Posterior vena cava (tissue), 2 donors: ENCODE measurements at places on chromosomes 11 and 22.

- no peak for DNase-seq
Observed at GRCh38 chr11:111327908-111328624, 29.7 kb downstream of the POU2AF3 start.

GRCh38 chr22:41919357-41920224, 4.7 kb upstream of the SHISA8 start:
- no peak for DNase-seq

DNA sequence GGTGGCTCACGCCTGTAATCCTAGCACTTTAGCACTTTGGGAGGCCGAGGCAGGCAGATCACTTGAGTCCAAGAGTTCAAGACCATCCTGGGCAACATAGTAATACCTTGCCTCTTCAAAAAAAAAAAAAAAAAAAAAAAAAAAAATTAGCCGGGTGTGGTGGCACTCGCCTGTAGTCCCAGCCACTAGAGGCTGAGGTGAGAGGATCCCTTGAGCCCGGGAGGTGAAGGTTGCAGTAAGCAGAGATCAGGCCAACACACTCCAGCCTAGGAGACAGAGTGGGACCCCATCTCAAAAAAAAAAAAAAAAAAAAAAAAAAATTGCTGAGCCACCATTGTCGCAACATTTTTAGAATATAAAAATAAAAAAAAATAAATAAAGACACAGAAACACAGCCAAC, 7.6 kb downstream of the CKAP5 start:
- DNase-seq, result no peak

- DNase-seq, result no peak
Observed at GRCh38 chr11:44165432-44165831, 70.0 kb downstream of the EXT2 start.

DNA sequence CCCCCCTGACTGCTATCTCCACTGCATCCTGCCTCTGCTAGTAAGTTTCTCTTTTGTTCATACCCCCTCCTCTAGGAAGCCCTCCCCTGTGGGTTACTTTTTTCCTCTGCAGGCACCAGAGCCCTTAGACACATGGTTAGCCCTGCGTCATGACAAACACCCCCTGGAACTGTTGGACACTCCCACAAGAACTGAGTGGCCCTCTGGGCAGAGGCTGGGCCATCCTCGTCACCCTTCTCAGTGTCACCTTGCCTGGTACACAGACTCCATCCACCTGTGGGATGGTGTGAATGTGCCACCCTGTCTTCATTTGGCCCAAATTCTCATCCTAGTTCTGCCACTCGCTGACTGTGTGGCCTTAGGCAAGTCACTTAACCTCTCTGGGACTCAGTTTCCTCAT, 4.1 kb upstream of the RAB3IL1 start:
- peak; percentile 30 for DNase-seq

- no peak for DNase-seq
Observed at GRCh38 chr11:96875712-96876111, 485.9 kb downstream of the JRKL start.

DNA sequence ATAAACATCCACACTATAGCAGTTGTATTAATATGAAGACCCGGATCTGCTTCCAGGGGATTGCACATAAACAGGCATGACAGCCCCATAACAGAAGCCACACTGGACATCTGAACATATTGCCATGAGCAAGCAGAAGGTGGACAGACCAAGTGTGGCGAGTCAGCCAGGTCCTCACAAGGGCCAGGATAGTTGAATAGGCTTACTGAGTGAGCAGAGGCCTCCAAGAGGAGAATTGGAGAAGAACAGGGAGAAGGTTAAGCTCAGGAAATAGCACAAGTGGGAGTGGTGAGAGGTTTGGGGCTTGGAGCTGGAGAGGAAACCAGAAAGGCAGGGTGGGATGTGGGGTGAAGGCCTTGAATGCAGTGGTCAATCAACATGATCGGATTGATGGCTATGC, 10.8 kb downstream of the SLC35C1 start:
- no peak for DNase-seq

DNA sequence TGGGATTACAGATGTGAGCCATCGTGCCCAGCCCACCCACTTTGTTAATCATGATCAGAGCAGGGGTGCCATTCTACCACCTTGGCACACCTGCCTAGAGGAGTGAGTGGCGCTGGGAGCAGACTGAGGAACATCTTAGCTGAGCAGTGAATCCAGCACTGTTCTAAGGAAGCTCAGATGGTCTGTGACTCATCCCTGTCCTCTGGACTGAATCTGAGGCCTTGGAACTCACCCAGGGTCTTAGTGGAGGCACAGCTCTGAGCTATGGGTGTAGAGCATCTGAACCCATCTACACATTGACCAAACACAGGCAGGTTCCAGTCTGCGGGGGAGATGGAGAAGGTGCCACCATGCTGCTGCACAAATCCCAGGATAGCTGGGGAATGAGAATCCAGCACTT, 14.9 kb downstream of the PGAP2 start:
- no peak for DNase-seq

GRCh38 chr11:111352231-111352746, 26.8 kb downstream of the POU2AF1 start:
- no peak for DNase-seq

DNA sequence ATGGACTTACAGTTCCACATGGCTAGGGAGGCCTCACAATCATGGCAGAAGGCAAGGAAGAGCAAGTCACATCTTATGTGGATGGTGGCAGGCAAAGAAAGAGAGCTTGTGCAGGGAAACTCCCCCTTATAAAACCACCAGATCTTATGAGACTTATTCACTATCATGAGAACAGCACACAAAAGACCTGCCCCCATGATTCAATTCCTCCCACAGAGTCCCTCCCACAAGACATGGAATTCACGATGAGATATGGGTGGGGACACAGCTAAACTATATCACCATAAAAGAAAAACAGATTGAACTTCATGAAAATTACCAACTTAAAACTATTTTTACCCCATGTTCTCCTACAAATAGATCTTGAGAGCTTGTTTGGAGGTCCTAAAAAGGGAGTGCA, 19.6 kb downstream of the ENTHD1 start:
- DNase-seq, result no peak

- peak; percentile 93 for DNase-seq
Observed at GRCh38 chr11:61567286-61568061, 13.4 kb downstream of the SYT7 start.

GRCh38 chr22:22935056-22935545, 47.5 kb downstream of the IGLL5 start:
- no peak for DNase-seq

DNA sequence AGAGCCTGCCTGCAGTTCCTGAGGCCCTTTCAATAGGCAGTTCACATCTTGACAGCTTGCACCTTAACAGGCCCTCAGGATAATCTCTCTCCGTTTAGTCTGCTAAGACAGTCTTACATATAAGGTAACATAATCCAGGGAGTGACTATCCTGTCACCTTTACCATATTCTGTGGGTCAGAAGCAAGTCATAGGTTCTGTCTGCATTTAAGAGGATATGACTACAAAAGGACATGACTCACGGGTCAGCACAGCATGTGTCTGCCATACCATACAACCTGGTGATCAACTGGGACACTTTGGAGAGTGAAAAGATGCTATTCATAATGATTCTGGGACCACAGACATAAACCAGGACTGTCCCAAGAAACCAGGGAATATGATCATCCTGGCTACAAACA, 611.1 kb downstream of the SOX6 start:
- no peak for DNase-seq

DNA sequence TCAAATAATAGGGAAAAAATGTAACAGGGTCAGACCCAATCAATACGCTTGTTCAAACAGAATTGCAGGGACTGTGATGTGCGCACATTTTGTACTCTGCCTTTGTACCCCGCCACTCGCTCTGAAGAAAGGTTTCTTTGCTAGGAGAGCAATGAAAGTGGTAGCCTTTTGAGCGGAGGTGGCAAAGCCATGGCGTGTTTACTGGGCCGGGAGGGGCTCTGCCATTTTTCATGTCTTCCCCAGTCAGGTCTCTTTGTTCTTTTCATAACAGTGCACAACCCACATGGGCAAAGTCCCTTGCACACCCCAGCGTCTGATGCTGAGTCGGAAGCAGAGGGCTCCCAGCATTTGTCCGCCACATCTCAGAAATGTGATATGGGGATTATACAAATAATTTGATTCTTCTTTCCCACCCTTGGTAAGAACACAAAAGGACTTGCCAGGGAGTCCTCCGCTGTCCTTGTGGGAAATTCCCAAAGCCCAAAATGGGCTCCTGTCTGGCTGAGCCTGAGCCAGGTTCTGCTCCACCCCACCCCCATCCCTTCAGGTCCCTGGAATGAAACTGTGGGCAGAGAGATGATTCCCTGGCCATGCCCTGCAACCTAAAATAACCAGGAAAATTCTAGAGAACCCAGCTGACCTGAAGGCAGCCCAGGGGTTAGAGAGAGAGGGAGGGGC, 36.6 kb downstream of the C11orf58 start:
- DNase-seq, result peak; percentile 17

- no peak for DNase-seq
Observed at GRCh38 chr11:76604626-76605241, 65.8 kb downstream of the LRRC32 start.

- no peak for DNase-seq
Observed at GRCh38 chr11:36240173-36240572, 49.1 kb downstream of the COMMD9 start.

DNA sequence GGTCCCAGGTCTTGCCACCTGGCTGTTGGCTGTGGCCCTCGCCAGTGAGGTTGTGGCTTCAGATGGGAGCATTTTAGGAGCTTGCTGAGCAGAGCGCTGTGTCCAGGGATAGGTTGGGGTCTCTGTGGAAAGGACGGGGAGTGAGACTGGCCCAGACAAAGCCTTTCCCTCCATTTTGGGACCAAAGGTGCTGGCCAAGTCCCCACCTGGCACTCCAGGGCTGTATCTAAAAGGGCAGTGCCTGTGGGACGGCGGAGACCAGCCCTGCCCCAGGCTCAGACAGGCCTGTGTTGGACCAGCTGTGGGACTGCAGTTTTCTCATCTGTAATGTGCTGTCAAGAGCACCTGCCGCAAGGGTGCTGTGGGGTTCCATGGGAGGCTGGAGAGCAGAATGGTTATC, 5.0 kb upstream of the KCTD17 start:
- DNase-seq, result no peak

GRCh38 chr11:44943118-44943517, 7.6 kb downstream of the TP53I11 start:
- no peak for DNase-seq

DNA sequence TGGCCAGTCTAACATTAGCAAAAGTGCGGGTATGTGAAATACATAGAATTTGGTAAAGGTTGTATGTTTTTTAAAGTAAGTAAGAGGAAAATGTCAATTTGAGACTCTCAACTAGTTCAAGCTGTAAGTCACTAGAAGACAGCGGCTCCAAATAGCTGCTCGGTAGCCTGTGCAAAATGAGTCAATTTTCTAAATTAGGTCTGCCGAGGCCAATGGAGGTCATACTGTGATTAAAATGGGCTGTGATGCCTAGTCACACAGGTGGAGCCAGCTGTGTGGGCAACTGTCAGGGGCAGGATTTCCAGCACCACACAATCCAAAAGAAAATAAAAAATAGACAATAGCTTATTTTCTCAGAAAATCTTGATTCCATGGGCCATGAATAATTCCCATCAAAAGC, 32.3 kb downstream of the KCNA4 start:
- DNase-seq, result no peak

- peak; percentile 88 for DNase-seq
Observed at GRCh38 chr11:587978-588380, 11.7 kb downstream of the PHRF1 start.

GRCh38 chr11:46983598-46983997, 47.0 kb downstream of the CSTPP1 start:
- no peak for DNase-seq

DNA sequence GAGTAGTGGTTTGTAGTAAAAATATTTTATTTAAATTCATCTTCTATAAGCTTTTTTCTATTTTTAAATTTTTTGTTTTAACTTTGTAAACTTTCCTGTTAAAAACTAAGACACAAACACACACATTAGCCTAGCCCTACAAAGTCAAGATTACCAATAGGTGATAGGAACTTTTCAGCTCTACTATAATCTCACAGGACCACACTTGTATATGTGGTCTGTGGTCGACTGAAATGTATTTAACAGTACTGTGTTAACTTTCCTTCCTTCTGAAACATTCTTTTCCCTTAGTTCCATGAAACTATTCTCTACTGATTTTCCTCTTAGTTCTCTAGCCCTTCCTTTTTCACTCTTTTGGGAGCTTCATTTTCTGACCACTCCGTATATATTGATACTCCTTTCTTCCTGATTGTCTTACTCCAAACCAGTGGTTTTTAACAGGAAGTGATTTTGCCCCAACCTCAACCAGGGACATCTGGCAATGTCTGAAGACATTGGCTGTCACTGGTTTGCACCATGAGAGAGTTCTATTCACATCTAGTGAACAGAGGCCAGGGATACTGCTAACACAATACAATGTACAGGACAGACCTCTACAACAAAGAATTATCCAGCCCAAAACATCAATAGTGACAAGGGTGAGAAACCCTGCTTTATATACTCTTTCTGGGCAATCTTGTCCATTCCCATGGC, 8.8 kb downstream of the ZW10 start:
- no peak for DNase-seq

DNA sequence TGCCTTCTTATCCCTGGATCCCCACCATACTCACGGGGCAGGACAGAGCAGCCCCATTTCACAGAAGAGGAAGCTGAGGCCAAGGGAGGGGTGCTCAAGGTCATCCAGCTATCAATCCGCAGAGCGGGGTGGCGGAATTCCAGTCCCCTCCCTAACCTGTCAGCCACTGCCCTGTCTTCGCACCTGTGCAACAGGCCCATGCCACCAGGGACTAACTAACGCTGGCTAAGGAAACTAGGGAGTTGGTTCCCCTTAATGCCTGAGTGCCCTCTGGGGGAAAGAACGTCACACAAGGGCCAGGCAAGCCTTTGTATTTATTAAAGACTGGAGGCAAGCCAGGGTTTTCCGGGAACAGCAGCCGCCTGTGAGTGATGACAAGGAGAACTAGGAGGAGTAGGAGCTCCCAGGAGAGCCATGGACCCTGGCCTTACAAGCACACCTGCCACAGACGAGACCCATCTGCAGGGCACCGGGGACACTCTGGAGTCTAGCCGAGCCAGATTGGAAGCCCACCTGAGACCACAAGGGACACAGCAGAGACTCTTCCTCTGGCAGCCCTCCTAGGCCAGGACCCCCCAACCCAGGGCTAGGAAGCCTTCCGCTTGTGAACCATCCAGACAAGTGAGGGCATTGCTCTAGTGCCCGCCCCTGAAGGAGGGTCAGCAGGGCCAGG, 64.4 kb downstream of the MYH9 start:
- peak; percentile 93 for DNase-seq
